ENCODE measurements at places on chromosomes 2 and 18.
A peak's percentile ranks its signal among the peaks of the same experiment; 100 is the strongest.

- DNase-seq = no peak
These were observed 84.9 kb downstream of the PDCL3 start for GRCh38 chr2:100647709-100648108.

DNA sequence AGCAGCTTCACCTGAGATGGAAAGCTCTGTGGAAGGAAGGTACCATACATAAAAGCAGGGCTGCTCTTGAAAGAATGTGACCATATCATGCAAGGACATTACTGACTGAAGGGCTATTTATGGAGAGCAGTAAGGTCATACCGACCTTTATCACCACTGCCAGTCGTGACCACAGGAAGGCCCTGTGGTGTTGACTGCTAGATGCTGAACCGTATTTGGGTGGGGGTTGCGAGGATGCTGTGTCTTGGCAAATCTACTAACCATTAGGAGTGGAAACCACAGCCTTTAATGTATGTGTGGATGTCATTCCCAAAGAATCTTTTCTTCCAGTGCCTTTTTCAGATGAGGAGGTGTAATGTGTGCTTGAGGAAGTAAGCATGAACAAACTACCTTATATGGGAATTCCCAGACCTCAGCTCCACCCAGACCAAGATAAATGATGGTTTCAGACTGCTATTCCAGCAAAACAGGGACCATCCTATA, 60.8 kb downstream of the LIMS1 start:
- DNase-seq = no peak

DNA sequence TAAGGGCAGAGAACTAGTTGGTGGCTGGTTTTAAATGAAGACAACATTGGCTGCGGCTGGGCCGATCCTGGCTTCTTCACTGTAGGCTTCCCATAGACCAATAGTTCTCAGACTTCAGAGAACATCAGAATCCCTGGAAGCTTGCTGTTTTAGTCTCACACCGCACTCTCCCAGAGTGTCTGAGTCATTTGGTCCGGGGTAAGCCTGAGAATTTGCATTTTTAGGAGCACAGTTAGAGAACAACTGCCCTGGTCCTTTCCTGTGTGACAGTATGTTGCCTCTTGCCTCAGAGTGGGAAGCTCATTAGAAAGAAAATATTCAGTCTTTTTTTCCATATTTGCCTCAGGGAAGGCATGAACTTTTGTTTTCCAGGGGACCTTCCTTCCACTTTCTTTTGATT, 137.1 kb upstream of the GAREM1 start:
- DNase-seq = no peak

DNA sequence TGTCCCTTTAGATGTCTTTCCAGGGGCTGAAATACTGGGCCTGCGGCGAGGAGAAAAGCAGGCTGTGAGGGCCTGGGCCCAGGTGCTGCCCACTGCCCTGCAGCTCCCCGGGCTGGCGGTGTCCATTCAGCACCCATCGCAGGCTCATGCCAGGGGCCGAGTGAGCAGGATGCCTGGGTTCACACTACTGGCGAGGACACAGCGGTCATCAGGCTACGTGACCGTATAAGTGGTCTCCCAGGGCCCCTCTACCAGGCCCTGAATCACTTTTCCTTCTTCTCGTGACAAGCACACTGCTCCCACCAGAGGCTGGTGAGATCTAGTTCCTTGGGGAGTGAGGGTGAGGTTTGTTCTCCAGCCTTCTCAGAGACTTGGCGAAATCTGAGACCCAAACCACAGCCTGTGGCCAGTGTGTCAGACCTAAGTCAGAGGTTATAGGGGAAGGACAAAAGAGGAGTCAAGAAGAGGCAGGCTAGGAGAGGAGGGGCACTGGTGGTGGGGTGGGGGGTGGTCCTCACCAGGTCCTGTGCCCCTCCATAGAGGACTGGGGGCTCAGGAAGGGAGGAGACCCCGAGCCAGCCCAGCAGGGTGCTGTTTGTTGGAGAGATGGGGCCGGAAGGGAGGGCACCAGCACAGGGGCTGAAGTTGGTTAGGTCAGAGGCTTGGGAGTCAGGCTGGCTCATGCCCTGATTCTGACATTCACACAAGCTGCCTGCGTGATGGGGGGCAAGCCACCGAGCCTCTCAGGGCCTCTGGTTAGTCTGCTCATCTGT, 6.6 kb upstream of the SEMA4C start:
- no peak for DNase-seq

DNA sequence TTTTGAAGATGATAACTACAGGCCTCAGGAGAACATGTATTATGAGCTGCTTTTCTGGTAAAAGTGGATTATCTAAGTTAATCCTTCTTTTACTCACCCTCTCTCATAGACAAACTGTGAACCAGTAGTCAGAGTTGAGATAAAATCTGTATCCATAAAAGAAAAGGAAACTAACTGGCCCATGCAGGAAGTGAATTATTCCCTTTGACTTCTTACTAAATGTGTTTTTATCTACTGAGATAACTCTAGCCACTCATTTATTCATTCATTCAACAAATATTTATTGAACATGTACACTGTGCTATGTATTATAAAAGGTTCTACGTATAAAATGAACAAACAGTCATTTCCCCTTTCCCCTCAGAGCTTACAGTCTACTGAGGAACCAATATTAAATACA, 10.0 kb downstream of the WDR35 start:
- DNase-seq = no peak

GRCh38 chr2:156517419-156517818, 81.2 kb downstream of the GPD2 start:
- DNase-seq = no peak

- no peak for DNase-seq
These were observed 58.4 kb downstream of the SH3BP4 start for GRCh38 chr2:235010117-235010714.

- no peak for DNase-seq
These were observed 13.2 kb downstream of the ASB1 start for GRCh38 chr2:238439917-238440316.

DNA sequence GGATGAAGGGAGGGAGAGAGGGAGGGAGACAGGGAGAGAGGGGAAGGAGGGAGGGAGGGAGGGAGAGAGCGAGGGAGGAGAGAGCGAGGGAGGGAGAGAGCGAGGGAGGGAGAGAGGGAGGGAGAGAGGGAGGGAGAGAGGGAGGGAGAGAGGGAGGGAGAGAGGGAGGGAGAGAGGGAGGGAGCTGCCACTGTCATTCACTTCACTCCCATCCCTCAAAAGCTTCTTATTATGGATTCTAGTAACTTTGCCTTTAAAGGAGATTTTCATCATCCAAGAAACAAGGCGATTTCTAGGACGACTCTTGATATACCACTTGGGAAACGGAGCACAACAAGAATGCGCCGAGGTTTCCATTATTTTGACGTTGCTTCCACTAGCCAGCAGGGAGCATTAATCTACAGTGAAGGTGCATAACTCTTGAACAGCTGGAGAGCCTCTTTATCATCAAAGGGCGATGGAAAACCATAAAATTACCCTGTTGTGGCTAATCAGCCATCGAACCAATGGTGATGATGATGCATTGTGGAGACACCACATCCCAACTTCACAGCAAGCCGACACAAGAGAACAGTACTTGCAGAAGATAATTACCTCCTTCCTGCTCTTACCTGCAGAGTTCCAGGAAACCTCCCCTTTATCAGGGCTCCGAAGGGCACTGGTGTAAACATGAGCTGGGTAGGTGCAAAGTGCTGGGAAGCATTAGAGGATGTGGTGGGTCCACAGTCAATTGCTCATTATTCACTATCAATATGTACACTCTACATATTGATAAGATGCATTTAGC, 130.5 kb downstream of the EIPR1 start:
- no peak for DNase-seq

DNA sequence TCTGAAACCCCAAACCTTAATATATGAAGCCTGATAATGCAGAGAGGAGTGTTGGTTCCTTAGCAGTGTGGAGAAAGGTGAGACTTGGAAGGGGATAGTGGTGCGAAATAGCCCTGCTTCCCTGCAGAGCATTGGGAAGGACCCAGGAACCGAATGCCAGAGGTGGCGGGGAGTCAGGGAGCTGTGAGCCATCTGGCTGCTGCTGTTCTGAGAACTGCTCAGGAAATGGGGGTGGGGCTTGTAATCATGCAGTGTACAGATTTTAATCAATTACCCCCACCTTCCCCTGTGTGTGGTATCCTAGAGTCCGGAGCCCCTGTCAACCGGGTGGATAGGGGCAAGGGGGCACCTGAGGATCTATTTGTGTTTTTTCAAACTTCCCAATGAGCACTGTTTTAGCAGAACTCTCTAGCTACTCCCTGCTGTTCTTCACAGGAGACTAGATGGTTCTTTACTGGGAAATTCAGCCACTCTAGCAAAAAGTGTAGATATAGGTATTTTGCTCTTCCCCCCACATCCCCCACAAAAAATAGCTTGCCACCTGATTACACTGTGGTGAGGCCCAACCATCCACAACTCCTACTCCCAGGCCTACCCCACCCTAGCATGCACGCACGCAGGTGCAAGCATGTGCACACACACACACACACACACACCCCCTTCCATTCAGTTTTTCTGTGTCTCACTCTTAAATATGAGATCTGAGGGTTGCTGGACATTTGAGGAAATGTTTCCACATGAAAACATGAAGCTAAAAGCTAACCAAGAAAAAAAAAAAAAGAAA, 30.1 kb upstream of the MBOAT2 start:
- no peak for DNase-seq

DNA sequence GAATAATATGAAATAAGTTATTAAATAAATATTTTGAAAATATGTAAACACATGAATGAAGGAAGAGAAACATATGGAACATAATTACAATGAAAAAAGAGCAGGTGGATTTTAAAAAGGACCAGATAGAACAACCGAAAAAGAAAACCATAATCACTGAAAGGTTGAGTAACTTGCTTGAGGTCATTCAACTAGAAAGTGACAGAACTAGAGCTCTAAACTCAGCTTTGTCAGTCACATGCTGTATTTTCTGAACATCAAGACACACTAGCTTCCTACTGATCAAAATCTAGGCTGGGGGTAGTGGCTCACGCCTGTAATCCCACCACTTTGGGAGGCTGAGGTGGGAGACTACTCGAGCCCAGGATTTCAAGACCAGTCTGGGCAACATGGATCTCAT, 30.0 kb upstream of the ITGAV start:
- DNase-seq = no peak

DNA sequence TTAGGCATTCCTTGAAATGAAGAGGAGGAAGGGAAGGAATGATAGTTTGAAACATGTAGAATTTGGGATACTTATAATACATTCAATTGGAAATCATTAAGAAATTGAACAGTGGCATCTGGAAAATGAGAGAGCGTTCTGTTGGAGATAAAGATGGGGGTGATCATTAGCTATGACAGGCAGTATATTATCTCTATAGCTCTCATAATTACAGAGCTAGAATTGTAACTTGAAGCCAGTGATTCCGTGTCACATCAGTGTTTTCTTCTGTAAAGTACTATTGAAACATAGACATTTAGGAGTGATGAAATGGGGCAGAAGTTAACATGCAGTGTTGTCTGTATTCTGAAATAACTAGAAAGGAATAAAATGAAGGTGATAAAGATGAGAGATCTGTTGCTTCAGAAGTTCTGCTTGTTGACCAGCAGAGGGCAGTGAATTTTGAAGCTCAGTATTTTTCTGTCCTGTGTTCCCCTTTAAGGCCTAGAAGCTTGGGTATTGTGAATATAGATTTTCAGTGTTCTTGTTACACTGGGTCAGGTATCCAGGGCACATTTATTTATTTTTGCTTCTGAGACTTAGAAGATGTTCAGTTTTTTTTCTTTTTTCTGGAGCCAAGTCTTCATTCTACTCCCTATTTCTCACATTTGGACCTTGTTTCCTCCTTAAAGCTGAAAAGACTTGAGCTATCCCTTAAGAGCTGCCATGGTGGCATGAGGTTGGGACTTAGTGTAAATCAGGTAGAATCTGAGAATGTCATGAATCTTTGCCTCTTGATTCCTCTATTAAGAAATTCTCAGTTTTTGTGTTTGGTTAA, 157.4 kb downstream of the TAF4B start:
- peak; percentile 55 for DNase-seq

DNA sequence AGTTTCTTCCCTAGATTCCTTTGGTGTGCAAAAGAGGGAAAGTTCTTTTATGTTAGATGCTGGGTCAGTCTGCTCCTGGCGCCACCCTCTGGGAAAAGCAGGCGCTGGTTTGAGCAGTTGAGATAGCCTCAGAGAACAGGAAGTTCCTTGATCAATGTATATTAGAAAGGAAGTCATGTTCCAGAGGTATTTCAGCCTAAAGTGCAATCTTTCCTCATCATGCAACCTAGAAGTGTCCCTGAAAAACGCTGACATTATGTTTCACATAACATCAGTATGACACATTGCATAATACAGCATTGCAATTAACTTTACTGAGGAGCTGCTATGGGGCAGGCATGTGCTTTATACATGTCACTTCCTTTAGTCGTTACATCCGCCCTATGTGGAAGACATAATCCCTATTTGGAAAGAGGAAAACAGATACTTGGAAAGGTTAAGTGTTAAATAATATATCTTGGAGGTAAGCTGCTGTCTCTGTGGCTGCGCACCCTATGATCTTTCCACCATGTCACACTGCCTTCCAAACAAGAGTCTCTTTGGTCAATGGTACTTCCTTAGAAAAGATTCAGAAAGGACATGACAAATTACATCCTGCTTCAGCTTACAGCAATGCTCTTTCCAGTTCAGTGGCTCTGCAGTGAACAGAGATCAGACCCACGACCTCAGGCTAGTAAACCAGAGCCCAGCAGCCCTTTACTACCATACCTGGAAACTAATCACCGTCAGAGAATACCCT, 369.7 kb downstream of the RAD51AP2 start:
- peak; percentile 46 for DNase-seq

DNA sequence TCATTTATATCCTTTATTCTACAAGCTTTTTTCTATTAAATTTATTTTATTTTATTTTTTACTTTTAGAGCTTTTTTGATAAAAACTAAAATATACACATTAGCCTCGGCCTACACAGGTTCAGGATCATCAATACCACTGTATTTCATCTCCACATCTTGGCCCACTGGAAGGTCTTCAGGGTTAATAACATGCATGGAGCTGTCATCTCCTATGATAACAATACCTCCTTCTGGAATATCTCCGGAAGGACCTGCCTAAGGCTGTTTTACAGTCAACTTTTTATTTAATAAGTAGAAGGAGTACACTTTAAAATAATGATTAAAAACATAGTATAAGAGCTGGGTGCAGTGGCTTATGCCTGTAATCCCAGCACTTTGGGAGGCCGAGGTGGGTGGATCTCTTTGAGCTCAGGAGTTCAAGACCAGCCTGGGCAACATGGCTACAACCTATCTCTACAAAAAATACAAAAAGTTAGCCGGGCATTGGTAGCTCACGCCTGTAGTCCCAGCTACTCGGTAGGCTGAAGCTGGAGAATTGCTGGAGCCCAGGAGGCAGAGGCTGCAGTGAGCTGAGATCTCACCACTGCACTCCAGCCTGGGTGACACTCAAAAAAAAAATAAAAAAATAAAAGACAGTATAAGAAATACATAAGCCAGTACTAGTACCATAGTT, 15.7 kb upstream of the DGUOK start:
- DNase-seq = no peak

- DNase-seq = no peak
These were observed 72.3 kb downstream of the SPTBN1 start for GRCh38 chr2:54528311-54528955.

DNA sequence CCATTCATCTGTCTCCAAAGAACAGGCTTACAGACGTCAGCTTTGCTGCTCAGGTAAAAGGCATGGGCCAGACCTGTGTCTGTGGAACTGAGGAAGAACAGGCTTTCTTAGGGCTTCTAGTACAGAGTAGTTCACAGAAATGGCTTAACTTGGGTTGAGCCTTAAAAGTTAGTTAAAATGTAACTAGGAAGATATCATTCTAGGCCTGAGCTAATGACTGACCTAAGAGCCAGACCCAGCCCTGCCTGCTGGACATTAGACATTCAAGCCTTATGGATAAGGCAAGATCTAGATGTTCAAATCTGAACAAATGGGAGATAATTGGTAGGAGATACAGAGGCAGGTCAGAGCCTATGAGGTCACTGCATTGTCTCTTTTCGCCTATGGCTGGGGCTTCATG, 73.9 kb upstream of the SLC14A2 start:
- no peak for DNase-seq
